Posterior vena cava (tissue), 2 donors: ENCODE measurements at places on chromosomes 7 and 10. TPM values are rescaled to one million over a fixed set of nuclear protein-coding genes. Genes with fewer than 3 reads are reported as not detected.
A peak's percentile ranks its signal among the peaks of the same experiment; 100 is the strongest.

- DNase-seq: no peak
Measured at GRCh38 chr10:17344206-17344605, 110.2 kb downstream of the ST8SIA6 start.

GRCh38 chr7:82019551-82020475 is 250.0 kb upstream of the HGF start:
- DNase-seq: no peak

- DNase-seq: no peak
Measured at GRCh38 chr10:127278001-127278400, 81.6 kb upstream of the INSYN2A start.

DNA sequence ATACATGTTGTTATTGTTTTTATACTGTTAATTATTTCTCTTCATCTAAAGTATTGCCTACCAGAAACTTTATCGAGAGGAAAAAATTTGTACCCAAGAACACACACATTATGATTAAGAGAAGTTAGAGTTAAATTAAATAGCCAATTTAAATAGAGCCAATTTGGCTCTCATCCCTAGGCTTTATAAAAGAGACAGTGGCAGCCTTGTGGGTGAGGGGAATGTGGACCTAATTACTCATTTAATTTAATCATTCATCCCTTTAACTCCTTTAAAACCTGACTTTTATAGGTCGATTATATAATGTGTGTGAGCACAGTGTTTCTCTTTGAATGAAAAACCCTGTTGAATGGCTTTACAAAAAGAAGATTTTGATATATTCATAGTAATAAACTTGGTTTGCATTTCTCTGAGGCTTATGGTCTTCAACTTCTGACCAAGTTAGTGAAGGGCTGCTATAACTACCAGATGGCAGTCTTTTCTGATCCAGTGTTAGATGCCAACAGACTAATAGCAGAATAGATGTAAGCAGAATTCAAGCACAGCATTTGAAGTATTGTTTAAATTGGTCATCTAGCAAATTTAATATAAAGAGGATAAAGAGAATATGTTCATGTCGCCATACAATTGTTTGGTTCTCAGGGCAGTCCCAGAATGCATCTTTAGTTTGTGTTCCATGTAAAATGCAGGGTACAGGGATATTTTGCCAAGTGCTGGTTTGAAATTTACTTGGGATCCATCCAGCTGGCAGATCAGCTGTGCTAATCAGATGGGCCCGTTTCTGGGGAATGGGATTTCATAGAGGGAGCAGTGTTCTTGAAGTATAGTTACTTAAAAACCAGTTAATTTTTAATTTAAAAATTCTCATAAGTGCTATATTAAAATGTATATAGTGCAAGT is 25.3 kb downstream of the ADD3 start:
- DNase-seq: no peak

GRCh38 chr7:93778384-93778783 is 112.2 kb downstream of the TFPI2 start:
- DNase-seq: no peak

- DNase-seq: peak; percentile 70
Measured at GRCh38 chr10:88980800-88981199, 9.8 kb upstream of the FAS start.

- no peak for DNase-seq
Measured at GRCh38 chr7:33669251-33669670, 236.1 kb upstream of the BMPER start.

LUC7L2 gene
- total RNA-seq: 77.5 TPM

DNA sequence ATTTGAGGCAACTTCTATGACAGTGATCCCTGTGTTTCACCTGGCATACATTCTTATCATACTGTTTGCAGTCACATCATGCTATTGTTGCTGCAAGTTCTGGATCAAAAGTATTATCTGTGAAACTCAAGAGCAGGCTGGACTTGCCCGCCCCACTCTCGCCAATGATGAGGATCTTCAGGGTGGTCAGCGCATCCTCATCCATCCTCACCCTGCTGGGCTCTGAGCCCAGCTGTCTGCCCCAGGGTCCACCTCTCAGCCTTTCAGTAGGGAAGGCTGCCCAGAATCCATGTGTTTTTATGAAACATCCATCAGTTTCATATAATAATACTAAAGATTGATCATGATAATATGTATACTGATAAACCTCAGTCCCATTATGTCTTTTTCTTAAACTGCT is 55.4 kb upstream of the KIF5B start:
- DNase-seq: no peak

GIMAP7 gene
- 23.5 TPM for total RNA-seq

GRCh38 chr7:15854841-15855524 is 168.5 kb upstream of the MEOX2 start:
- no peak for DNase-seq

DNA sequence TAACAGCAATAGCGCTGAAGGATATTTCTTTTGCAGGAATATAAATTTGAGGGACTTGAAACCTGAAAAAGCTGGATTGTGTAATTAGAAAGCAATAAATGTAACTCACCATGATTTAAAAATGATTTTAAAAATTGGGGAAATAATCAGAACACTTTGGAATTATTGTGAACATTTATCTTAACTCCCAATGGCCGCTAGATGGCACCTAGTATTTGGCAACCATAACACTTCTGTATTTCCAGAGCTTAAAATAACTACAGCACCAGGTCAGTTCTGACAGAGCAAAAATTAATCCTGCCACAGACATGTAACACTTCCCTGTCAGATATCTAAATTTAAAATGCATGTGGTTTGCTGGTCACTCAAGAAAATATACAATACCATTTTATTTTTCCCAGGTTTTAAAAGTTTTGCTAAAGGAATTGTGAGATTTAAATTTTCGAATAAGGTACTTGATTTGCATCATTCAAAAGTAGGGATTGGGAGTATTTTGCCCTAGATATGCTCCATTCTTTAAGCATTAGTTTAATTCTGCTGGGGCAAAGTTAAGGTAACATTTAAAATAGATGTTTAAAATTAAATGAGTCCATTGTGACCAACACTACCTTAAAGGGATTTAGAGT is 144.5 kb downstream of the PPP1R3A start:
- DNase-seq: no peak

DNA sequence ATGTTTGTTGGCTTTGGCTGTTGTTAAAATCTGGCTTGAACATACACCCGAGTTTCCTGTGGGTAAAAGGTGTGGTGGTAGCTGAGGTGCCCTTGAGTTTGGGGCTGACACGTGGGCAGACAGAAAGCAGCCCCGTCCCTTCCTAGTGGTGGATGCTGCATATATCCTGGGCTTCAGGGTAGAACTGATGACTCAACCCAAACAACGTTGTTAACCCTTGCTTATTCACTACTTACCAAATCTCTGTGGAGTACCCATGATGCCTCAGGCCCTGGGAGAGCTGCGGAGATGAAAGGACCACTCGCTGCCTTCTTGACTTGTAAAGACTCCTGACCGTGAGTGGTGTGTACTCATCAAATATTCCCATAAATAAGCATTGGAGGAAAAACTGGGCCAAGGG is 245.1 kb downstream of the RAB11FIP2 start:
- DNase-seq: no peak

DNA sequence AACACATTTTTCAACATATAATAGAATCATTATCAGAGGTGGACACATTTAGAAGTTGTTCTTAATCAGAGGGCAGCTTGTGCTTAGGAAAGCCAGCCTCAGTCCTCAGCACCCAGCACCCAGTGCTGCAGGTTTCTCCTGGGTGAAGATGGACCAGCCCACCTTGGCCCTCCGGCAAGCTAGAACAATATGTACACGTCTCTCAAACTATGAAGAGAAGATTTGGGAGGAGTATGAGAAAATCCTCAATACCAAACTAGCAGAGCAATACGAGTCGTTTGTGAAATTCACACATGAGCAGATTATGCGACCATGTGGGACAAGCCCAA is 13.5 kb upstream of the RALA start:
- no peak for DNase-seq

- DNase-seq: no peak
Measured at GRCh38 chr7:95240921-95241320, 83.4 kb downstream of the PON1 start.

WEE2 gene
- total RNA-seq: not detected

CNTNAP2 gene
- not detected for total RNA-seq

INSYN2A gene
- total RNA-seq: 0.14 TPM

DNA sequence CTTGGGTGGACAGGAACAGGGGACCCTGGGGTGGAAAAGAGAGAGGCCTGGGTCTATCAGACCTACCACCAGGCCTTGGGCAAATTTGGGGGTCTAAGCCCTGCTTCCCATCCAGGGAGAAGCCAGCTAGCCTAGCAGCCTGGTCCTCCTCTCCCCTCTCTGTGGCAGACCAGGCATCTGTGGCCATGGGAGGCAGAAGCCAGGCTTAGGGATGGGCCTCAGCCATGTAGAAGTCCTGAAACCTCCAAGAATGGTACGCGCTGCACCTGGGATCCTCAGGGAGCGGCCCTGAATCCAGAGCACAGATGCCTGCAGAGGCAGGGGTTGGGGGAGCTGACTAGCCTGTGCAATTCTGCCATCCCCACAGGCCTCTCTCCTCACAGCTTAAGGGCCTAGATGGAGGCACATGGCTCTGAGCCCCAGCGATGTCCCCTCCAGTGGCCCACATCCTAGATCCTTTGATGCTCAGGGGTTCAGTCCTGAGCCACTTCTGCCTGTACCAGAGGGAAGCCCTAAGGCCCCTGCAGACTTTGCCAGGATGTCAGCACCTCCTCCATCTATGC is 21.2 kb downstream of the GRID1 start:
- DNase-seq: peak; percentile 58

DNA sequence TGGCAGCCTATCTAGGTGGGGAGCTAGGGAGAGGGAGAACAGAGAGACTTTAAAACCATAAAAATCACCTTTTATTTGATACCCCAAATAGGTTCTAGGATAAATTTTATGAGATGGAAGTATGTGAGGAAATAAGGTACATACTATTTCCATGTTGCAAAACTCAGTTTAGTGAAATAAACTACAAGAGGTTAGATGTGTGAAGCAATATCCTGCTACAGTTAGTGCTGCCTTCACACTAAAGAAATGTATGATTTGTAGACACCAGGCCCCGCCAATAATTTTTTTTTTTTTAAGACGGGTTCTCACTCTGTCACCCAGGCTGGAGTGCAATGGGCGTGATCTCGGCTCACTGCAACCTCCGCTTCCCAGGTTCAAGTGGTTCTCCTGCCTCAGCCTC is 34.4 kb upstream of the RSBN1L start:
- DNase-seq: no peak

- no peak for DNase-seq
Measured at GRCh38 chr10:33254556-33255160, 79.8 kb downstream of the NRP1 start.

DNA sequence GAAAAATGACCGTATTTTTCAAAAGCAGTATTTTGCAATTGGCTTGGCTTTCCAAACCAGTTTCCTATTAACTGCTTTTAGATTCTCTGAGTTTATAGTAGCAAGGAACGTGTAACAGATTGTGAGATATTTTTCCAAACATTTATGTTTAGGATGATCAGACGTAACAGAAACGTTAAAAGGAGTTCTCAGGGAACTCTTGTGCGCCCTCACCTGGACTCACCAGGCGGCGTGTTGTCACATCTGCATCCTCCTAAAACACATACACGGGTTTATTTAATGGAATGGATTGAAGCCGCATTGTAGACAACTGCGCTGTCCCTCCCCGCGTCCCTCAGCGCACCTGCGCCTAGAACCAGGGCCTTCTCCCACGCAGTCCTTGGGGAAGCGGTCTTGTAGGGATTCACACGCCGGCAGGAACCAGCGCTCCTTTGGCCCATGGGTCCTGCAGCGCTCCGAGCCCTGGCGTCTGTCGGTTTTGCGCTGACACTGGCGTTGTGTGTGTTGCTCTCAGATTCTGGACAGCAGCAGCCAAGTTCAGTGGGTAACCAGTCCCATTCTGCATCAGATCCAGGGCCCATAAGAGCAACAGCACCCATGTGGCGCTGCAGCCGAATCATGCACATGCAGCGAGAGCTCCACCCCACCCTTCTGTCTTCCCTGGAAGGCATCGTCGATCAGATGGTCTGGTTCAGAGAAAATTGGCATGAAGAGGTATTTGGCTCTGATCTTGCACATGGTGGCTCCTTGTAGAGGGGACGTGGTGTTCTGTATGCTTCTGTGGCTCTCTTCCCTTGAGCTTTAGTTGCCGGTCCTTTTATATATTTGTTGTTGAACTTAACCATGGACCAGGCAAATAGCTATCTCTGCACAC is 114.9 kb downstream of the TRRAP start:
- no peak for DNase-seq

ANKRD30A gene
- not detected for total RNA-seq

PRLHR gene
- not detected for total RNA-seq

RBP4 gene
- total RNA-seq: 3.1 TPM

GRCh38 chr10:59025981-59026765 is 150.3 kb upstream of the PHYHIPL start:
- no peak for DNase-seq

COL17A1 gene
- total RNA-seq: 0.88 TPM

C10orf105 gene
- 0.23 TPM for total RNA-seq

DNA sequence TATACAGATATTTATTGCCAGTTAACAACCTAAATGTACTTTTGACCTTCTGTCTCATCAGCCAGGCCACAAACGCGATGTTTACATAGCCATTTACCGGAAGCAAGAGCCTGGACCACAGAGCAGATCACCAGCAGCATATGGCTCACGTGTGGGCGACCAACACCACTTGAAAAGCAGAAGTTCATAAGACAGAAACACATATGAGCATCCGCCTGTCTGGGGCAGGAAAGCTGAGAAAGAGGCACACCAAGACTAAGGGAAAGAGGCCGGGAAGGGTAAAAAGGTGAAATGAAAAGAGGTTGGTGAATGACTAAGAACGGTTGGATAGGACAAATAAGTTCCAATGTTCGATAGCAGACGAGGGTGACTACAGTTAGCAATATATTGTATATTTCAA is 1.3 kb downstream of the ABCB1 start:
- DNase-seq: no peak

SLC13A1 gene
- not detected for total RNA-seq

GIMAP6 gene
- total RNA-seq: 24.5 TPM

- peak; percentile 84 for DNase-seq
Measured at GRCh38 chr10:62373995-62374861, at the start of gene ZNF365. Gene ZNF365 (plus strand): TSS chr10:62374369. CDS start chr10:62376194, 1,825 bp downstream.

SH2B2 gene
- total RNA-seq: 4.6 TPM

DNA sequence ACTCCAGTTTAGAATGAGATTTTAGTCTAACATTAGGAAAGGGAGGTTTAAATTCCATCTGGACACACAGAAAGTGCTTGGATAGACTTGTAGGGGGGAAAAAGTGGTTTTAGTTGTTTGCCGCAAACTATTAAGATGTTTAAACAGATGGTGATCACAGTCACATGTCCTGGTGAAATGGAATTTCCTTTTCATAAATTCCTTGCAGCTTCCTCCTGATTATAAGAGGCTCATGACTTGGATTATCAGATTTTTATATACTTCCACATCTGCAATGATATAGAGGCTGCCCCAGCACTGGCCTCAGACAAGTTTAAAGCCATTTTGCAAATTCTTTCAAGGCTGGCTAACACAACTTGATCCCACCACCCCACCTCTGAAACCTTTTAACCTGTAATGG is 106.4 kb upstream of the ARMC3 start:
- DNase-seq: no peak
